Stimulated activated CD8-positive, alpha-beta memory T cell treated with anti-CD3 and anti-CD28 coated beads, Interleukin-4, amount 100 ng/mL, for 24 hours (primary cell): ENCODE measurements at places on chromosomes 12 and 14.

DNA sequence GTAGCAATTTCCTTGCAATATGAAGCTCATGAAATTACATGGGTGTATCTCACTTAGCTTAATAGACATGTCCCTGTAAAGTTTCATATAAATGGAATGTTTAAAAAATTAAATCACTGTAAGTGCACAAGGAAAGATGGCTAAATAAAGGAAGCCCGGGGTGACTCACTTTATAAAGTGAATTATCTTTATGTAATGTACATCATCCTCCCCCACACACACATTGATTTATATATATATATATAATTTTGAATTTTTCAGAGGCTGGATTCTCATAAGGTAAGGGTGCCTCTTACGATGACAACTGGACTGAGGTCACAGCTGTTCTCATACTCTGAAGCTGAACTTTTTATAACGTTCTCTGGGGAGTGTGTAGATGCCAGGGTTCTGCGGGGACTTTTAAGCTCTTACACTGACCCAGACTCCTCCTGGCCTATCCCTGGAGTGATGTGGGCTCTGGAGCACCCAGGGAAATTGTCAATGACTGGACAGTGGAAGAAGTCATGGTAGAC lies 108.7 kb upstream of the HIF1A start:
- DNase-seq, result no peak

GRCh38 chr14:100878271-100879146 lies 25.0 kb downstream of the RTL1 start:
- DNase-seq, result no peak

DNA sequence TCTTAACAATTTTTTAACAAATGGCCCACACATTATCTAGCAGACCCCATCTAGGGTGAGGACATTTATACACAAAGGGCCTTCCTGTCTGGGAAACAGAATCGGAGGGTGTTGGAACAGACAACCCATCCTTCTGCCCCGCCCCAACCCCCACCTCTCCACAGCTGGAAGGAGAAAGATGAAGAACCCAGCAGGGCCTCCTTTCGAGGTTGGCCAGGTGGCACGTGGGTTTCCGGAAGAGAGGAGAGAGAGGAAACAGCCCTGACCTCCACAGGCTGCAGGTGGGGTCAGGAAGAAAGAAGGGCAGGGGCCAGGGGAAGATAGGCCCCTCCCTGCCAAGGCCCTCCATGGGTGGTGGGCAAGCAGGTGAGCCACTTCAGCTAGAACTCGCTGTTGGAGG lies 57.2 kb downstream of the LRRC74A start:
- DNase-seq, result no peak

GRCh38 chr12:32894566-32894965 lies 2.0 kb downstream of the PKP2 start:
- no peak for DNase-seq

DNA sequence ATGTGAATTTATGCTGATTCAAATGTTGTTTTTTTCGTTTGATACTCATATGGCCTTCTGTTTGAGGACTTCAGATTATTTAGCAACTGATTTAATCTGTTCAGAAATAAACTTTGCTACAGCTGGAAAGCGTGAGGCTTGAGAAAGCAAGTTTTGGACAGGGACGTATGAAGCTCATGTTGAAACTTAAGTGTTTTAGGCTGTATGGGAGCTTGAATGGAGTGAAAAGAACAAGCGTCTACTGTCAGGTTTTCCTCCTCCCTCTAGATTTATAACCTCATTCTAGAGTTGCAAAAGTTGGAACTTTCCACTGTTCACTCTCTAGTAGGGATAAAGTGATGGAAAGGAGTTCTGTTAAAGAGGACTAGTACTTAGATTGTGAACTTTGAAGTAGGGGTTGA lies 1.0 kb downstream of the PRPF39 start:
- no peak for DNase-seq

DNA sequence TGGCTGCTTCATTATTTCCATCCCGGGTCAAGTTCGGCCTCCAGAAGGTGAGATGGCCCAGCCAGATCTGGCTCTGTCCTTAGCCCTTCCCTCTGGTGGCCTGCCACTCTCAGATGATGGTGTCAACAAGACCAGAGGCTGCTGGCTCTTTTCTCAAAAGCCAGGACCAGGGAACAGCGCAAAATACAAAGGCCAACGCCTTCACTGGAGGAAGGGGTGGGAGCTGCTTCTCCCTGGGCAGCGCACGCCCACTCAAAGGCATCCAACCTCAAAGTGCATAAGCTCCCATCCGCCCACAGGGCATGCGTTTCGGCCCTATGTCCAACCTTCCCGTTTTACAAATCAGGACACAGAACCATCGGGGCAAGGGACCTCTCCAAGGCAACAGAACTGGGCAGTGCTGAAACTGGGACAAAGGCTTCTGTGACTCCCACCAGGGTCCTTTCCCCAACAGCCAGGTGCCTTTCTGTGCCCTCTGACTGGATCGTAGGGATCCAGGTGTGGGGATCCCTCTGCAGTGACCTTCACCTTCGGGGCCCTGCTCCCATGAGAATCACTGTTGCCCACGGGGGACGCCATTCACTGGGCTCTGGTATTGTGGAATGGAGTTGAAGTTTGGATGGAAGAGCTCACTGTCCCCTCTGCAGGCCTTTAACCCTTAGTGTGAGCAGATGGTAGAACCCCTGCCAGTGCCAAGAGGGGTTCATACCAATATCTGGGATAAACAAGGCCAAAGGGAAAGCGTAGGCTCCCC lies 76.8 kb downstream of the NINJ2 start:
- DNase-seq, result no peak

DNA sequence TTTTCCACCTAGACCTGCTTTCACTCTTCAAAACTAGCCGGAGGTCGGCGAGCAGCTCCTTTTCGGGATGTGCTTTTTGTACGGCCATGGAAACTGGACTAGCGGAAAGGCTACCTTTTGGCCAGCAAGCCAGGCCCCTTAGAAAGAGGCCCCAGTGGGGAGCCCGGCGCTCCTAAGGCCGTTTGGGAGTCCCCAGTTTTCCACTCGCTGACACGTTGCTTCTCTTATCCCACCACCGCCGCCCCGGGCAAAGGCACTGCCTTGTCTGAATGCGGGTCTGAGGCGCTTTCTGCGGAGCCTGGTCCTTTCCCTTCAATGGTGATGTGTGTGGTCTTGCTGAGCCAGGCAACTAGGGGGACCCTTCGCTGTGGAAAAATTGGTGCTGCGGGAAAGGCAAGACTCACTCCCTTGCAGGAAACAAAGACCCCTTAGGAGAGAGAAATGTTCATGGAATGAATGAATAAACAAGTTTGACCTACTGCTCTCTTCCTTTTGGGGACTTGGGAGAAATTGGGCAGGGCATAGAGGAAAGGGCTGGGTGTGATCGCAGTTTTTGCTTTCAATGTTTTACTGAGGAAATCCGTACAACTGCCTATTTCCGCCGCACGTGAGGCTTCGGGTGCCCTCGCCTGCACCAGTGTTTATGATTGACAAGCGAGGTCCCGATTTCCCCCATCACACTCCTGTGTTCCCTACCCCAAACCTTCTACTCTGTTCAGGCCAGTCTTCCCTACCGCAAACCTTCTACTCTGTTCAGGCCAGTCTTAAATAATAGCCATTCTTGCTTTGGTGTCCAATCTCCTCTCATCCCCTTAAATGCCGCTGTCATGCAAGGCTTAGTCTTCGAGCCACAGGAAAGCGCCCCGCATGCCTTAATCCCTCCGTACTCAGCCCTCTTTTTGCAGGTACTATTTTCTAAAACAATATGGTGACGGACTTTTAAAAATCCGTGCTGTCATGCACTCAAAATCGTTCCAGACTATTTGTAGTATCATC lies 1.0 kb upstream of the SLC38A2 start:
- DNase-seq, result no peak

DNA sequence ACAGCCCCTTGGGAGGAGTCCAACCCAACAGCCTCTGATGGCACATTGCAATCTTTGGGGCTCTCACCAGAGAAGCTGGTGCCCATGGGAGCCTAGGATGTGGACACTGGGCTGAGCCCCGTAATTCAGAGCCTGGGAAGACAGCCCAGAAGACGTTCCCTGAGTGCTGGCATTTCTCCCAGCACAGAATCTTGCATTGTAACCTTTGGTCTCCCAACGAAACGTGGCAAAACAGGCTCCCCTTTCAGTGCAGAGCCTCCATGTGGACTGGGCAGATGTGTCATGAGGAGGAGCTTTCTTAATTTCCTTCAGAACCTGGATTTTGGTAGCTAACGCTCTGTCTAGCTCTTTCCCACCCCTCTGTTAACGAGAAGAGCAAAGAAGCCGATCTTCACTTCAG lies 26.3 kb downstream of the BATF start:
- no peak for DNase-seq

- no peak for DNase-seq
These were observed 50.4 kb downstream of the MAGOHB start for GRCh38 chr12:10563002-10563401.

DNA sequence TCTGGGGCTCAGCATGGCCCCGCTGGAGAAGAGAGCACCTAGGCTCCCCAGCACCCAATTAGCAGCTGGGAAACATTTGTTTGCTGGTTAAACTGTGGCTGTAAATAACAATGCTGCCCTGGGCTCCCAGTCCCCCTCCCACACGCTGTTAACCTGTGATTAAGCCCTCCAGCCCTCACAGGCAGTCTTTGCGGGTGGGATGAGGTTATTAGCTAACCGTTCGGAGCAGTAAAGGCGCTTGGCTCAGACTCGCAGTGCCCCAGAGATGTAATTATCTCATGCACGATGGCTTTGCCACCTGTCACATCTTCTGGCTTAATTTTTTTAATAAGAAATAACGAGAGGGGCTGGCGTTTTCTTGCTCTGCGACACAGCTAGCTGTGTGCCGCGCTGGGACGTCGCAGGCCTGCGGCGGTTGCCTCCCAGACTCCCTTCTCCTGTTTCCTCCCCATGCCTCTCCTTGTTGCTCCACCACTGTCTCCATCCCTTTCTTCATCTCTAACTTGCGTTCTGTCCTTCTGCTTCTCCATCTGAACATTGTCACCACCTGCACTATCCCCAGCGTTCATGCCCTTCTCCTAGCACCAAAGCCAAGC lies 239.2 kb upstream of the FKBP4 start:
- DNase-seq, result no peak

GRCh38 chr12:47080725-47081502 lies 1.2 kb upstream of the AMIGO2 start:
- DNase-seq, result peak; percentile 42

- no peak for DNase-seq
These were observed 77.3 kb upstream of the LTA4H start for GRCh38 chr12:96112733-96113132.

- no peak for DNase-seq
These were observed 151.9 kb upstream of the MYL2 start for GRCh38 chr12:111072299-111072698.

- DNase-seq, result no peak
These were observed 33.9 kb upstream of the ARID2 start for GRCh38 chr12:45695606-45696005.

DNA sequence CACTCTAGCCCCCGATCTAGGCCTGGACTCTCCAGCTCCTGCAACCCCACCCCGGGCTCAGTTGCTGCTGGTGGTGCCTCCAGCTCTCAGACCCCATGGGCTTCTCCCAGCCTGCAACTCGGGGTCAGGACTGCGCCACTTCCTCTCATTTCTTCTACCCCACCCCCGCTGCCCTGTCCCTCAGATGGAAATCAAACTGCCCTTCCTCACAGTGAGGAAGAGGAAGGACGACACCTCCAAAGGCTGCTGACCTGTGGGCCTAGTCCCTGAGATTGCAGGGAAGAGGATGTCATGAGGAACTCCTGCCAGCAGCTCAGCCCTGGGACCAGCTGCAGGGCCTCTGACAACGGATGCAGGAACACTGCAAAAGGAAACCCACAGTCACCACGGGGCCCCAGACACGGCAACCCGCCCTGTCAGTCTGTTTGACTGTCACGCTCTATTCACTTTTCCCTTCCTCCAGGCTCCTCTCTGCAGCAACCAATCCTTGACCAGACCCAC lies 29.3 kb upstream of the PNMA1 start:
- DNase-seq, result peak; percentile 57

- DNase-seq, result no peak
These were observed 155.2 kb downstream of the RPL10L start for GRCh38 chr14:46496409-46496808.

GRCh38 chr12:51827925-51828818 lies 20.3 kb downstream of the FIGNL2 start:
- peak; percentile 40 for DNase-seq

DNA sequence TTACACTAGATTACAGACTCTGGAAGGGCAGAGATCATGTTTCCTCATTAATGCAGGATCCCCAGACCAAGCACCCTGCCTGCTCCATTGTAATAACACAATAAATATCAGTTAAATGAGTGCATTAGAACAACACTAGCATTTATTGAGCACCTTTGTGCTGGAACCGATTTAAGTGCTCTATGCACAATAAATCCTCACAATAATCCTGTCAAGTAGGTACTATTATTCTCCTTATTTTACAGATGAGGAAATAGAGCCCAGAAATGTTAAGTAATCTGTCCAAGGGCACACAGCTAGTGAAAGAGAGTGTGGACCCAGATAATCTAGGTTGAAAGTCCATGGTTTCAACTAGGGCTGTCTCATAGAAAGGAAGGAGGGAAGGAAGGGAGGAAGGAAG lies 69.8 kb downstream of the MAP1LC3B2 start:
- no peak for DNase-seq
